AG08395 (cell line): ENCODE measurements at places on chromosomes 5 and 9.

DNA sequence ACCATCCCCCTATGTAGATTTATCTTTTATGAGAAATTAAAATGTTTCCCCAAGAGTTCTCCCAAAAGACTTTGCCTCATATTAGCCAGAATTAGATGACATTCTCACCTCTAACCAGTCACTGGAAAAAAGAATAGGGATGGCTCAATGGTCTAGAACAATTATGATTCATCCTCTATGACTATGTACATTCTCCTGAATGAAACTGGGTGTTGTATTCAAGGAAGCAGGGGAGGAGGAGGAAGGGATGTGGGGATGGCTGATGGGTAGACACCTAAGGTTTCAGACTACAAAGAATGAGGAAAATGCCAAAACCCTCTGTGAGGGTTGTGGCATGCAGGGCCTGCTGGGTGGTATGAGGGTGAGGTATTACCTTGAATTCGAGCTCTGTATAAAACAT lies 49.5 kb upstream of the BRINP1 start:
- DNase-seq, result no peak

DNA sequence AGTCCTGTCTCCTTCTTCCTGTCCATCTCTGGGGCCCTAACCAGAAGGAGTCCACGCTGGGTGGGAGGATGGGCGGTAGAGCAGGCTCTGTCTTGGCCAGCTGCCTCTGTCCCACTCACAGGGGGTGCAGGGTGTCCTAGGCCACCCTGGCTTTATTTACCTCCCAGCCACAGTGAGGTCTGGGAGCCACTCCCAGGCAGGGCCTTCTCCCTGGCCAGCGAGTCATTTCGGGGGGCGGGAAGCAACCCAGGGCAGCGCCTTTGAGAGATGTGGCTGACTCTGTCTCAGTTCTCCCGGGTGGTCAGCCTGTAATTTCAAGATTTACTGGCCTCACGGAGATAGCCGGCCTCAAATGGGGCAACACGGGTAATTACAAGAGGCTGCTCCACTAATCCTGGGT lies 67.4 kb upstream of the PTCH1 start:
- DNase-seq, result no peak

- no peak for DNase-seq
Measured at GRCh38 chr5:1544294-1544961, 20.7 kb upstream of the LPCAT1 start.

- DNase-seq, result no peak
Measured at GRCh38 chr5:134459491-134459890, 47.8 kb upstream of the CDKN2AIPNL start.

- no peak for DNase-seq
Measured at GRCh38 chr9:93392974-93393373, 58.5 kb upstream of the FAM120A start.

- DNase-seq, result no peak
Measured at GRCh38 chr9:126591083-126591482, 22.6 kb upstream of the LMX1B start.

- DNase-seq, result no peak
Measured at GRCh38 chr5:73284985-73285384, 112.0 kb downstream of the TMEM174 start.

DNA sequence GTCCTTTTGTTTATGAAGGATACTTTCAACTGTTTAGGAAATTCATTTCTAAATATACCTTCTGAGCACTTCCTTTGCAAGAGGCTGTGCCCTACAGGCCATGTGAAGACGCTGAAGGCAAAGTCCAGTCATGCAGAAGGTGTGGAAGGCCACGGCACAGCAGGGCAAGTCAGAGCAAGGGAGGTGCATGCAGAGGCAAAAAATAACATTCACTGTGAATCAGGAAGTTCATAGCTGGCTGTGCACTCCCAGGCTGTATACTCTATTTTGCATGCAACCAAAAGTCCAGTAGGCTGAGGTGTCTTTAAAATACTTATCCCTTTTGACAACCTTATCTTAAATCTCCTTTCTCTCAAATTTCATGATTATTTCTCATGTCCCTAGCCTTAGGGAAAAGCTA lies 50.3 kb downstream of the GNAQ start:
- DNase-seq, result no peak
